ENCODE measurements at places on chromosomes 12 and 14.
A peak's percentile ranks its signal among the peaks of the same experiment; 100 is the strongest.

GRCh38 chr12:45762185-45763110 lies 32.9 kb downstream of the ARID2 start:
- no peak for DNase-seq

- no peak for DNase-seq
These were observed 43.4 kb upstream of the PIK3C2G start for GRCh38 chr12:18217966-18218365.

DNA sequence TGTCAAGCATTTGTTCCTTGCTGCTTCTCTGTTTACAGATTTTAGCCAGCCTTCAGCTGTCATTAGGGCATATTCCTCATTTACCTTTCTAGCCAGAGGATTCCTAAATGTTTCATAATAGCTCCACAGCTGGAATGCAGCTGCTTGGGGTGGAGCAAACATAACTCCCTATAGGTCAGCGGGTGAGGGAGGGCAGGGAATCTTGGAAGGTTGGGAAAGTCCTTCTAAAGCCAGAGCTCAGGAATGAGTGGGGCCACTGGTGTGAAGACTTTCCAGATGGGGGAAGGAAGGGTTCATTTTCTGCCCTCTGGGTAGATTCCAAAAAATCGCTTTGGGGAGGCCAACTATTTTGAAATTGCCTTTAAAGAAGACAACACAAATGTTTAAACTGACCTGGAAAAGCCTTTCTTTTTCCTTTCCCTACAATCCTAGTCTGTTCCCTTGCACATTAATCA lies 16.3 kb upstream of the IRF2BPL start:
- DNase-seq = no peak

GRCh38 chr12:47717443-47718193 lies 7.7 kb downstream of the ENDOU start:
- peak; percentile 39 for DNase-seq

DNA sequence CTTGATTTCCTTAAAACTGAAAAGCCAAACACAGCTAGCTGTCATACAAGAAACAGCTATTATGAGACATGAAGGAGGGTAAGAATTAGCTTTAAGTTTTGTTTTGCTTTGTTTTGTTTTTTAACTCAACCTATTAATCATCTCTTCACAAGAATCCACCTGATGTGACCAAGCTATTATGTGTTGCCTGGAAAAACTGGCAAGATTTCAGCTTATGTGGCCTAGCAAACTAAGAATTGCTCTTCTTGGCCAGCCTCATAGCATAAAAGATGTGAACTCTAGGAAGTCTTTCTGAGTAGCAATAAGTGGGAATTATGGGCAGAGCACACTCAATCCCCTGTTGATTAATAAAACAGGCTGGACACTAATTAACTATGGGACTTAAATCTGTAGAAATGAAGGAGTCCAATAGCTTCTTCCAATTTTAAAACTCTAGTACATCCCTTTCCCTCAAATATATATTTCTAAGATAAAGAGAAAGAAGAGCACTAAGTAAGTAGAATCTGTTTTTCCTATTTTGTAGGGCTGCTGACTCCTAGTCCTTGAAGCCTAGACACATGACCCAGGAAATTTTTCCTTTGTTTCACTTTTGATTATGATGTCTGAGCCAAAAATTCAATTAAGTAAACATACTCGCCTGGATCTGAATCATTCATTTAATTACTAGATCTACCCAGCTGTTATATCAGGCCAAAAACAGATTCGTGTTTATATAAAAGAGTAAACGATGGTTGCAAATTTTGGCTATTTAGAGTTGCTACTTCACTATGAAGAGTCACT lies 75.7 kb downstream of the GTF2A1 start:
- no peak for DNase-seq

GRCh38 chr12:33752854-33753253 lies 269.4 kb upstream of the ALG10 start:
- DNase-seq = no peak

DNA sequence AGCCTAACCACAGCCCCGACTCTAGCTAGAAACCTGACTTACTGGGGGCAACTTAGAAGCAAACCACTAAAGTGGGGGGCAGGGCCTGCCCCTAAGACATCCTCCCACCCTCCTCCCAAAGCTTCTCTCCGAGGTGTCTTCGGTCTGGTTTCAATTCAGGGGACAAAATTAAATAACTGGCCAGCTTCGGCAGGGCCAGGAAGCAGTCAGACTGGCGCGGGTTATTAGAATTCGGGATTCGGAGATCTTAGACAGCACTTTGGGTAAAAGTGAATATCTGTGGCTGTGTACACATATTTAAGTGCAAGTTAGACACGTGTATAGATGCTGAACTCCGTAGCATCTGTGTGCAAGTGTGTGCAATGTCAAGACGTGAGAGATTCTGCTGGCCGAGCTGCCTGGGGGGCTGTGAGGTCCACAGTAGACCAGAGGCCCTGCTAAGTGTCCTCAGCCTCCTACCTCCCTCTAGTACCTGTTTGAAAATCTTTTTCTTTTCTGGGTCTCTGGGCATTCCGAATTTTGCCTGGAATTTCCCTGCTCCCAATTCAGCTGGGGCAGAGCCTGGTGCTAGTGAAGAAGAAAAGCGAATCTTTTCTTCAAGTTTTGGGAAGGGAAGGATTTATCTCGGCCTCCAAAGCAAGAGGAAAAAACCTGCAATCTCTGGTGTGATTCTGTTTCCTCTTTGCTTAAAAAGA lies 4.0 kb upstream of the HOXC10 start:
- no peak for DNase-seq

Data from T-cell (primary cell).